ENCODE measurements at places on chromosomes 7 and 10. TPM values are rescaled to one million over a fixed set of nuclear protein-coding genes. Genes with fewer than 3 reads are reported as not detected.

Gene MYPN
- total RNA-seq: 74.2 TPM

Gene TPK1
- not detected for total RNA-seq

Gene CYP3A7
- not detected for total RNA-seq

Gene SPDYE6
- not detected for total RNA-seq

Gene ZNF503
- 9.1 TPM for total RNA-seq

Gene CASP7
- 16.0 TPM for total RNA-seq

Gene NUTM2D
- total RNA-seq: 0.77 TPM

Gene COBL
- total RNA-seq: not detected

Gene PNLIPRP3
- total RNA-seq: not detected

Gene TLL2
- 0.22 TPM for total RNA-seq

Gene PTPN20
- total RNA-seq: not detected

Gene UPK3B
- not detected for total RNA-seq

Gene RBP4
- total RNA-seq: not detected

Gene CD36
- total RNA-seq: 1.5 TPM

Gene WNT16
- total RNA-seq: 0.15 TPM

Gene ITPRID1
- not detected for total RNA-seq

Gene RPEL1
- not detected for total RNA-seq

Gene CDHR1
- not detected for total RNA-seq

Gene UTF1
- total RNA-seq: not detected

Gene NMT2
- total RNA-seq: 34.6 TPM

Gene CNPY1
- total RNA-seq: not detected

Gene OPALIN
- not detected for total RNA-seq

Gene RNF32
- 1.7 TPM for total RNA-seq

Gene GFRA1
- total RNA-seq: 17.4 TPM

Gene TEX47
- total RNA-seq: not detected

Gene RAB19
- total RNA-seq: not detected

Measured in HFFc6 (cell line).